Thyroid gland (tissue), 4 donors: ENCODE measurements at places on chromosomes 16 and 17.

GRCh38 chr16:66271074-66272060 lies 95.1 kb upstream of the CDH5 start:
- no peaks in the 10 kb centered on the region for H3K27me3 ChIP-seq
- no peak overlapping the region for H3K4me3 ChIP-seq
- H3K4me1 ChIP-seq = peaks cover 3% of the 10 kb centered on the region
- no peaks in the 10 kb centered on the region for H3K36me3 ChIP-seq
- H3K27ac ChIP-seq = no peak overlapping the region

DNA sequence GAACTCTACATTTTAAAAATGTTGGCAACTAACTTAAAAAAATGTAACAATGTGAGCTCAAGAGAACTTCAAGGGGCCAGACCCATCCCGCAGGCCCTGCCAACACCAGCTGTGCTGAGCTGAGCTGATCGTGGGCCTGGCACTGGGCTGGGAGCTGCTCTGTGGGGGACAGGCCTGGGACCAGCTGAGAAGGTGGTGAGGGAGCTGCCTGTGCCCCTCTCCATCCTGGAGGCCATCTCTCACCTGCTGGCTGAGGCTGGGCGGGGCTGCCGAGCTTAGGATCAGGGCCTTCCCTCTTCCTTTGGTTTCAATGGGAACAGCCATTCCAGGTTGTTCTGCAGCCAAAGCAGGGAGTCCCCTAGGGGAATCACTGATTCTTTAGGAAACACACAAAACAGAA lies 58.2 kb downstream of the IL21R start:
- H3K36me3 ChIP-seq = peaks cover 49% of the 10 kb centered on the region
- peak overlapping the region; percentile 24 for H3K27ac ChIP-seq
- H3K4me3 ChIP-seq = no peak overlapping the region
- H3K27me3 ChIP-seq = no peaks in the 10 kb centered on the region
- H3K4me1 ChIP-seq = no peaks in the 10 kb centered on the region
- no peak for DNase-seq

GRCh38 chr17:2695961-2696760 lies 15.4 kb downstream of the CLUH start:
- H3K36me3 ChIP-seq = peaks cover 66% of the 10 kb centered on the region
- no peak overlapping the region for H3K4me3 ChIP-seq
- H3K4me1 ChIP-seq = no peaks in the 10 kb centered on the region
- H3K27me3 ChIP-seq = no peaks in the 10 kb centered on the region
- H3K27ac ChIP-seq = no peak overlapping the region

DNA sequence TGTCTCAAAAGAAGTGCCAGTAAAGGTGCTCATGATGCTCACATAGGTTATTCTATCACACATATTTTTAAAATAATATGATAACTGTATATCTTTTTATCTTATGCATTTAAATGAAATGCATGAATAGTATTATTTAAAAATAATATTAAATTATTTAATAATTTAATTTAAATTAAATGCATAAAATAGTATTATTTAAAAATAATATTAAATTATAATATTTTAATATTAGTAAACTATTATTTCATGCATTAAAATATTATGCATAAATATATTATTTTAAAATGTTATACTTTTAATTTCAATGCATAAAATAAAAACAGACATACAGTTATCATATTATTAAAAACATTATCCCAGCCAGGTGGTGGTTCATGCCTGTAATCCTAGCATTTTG lies 33.4 kb downstream of the TMC7 start:
- H3K27me3 ChIP-seq = no peaks in the 10 kb centered on the region
- H3K36me3 ChIP-seq = no peaks in the 10 kb centered on the region
- no peak overlapping the region for H3K27ac ChIP-seq

DNA sequence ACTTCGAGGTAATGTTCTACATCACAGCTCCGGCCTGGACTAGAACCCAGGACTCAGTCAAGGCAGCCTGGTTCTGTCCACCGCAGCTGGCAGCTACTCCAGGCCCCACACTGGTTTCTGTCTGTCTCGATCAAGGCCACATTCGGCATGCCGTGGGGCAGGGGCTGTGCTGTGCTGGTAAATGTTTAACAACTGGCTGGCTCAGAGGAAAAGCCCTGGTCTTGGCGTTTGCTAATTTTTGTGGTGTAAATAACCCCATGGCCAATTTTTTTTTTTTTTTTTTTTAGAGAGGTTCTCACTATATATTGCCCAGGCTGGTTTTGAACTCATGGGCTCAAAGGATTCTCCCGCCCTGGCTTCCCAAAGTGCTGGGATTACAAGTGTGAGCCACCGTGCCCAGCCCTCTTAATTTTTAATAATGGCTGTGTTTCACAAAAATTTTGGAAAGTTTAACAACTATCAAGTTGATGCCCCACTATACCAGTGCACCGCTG lies 328 bp upstream of the DRC7 start:
- no peak for DNase-seq
- no peak overlapping the region for H3K4me3 ChIP-seq
- H3K4me1 ChIP-seq = no peaks in the 10 kb centered on the region

GRCh38 chr17:17061516-17061915 lies 19.3 kb downstream of the MPRIP start:
- peaks cover 25% of the 10 kb centered on the region for H3K4me1 ChIP-seq
- no peak for DNase-seq
- no peak overlapping the region for H3K4me3 ChIP-seq
- H3K27me3 ChIP-seq = no peaks in the 10 kb centered on the region

DNA sequence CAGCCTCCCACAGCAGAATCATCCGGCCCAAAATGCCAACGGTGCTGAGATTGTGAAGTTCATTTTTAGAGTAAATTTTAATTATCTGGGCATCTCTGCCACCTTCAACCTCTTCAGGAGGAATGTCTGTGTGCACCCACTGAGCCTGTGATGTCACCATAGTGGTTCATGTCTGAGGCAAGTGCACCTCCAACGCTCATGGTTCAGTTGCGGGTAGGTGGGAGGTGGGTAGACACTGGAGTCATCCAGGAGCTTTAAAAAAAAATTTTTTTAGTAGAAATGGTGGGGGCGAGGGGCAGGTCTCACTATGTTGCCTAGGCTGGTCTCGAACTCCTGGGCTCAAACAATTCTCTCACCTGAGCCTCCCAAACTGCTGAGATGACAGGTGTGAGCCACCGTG lies 1.9 kb downstream of the FLYWCH1 start:
- no peak for DNase-seq
- no peak overlapping the region for H3K27ac ChIP-seq
- no peak overlapping the region for H3K4me3 ChIP-seq
- peaks cover 21% of the 10 kb centered on the region for H3K4me1 ChIP-seq

GRCh38 chr17:29051731-29052130 lies 8.8 kb downstream of the PIPOX start:
- H3K36me3 ChIP-seq = no peaks in the 10 kb centered on the region
- no peak overlapping the region for H3K4me3 ChIP-seq
- no peaks in the 10 kb centered on the region for H3K4me1 ChIP-seq
- H3K27me3 ChIP-seq = no peaks in the 10 kb centered on the region
- DNase-seq = no peak

GRCh38 chr16:86317813-86318650 lies 192.3 kb upstream of the FOXF1 start:
- H3K4me3 ChIP-seq = no peak overlapping the region
- DNase-seq = no peak
- H3K36me3 ChIP-seq = no peaks in the 10 kb centered on the region

DNA sequence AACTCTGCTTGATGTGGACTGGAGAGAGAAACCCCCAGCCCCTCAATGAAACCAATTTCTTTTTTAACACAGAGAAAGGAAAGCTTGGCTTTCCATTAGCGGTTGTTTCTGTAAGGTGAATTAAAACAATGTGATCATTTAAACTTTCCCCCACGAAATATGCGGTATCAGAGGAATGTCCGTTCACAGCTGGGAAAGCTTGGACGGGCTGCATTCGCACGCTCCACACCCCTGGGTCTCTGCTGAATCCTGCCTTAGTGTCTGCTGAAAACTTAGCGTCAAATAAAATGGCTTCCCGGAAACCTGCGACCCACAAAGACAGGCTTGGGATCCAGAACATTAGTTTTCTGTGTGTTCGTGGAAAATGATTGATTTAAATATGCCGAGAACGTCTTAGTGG lies 71.7 kb downstream of the C16orf95 start:
- H3K36me3 ChIP-seq = no peaks in the 10 kb centered on the region
- DNase-seq = no peak
- H3K4me1 ChIP-seq = no peaks in the 10 kb centered on the region

DNA sequence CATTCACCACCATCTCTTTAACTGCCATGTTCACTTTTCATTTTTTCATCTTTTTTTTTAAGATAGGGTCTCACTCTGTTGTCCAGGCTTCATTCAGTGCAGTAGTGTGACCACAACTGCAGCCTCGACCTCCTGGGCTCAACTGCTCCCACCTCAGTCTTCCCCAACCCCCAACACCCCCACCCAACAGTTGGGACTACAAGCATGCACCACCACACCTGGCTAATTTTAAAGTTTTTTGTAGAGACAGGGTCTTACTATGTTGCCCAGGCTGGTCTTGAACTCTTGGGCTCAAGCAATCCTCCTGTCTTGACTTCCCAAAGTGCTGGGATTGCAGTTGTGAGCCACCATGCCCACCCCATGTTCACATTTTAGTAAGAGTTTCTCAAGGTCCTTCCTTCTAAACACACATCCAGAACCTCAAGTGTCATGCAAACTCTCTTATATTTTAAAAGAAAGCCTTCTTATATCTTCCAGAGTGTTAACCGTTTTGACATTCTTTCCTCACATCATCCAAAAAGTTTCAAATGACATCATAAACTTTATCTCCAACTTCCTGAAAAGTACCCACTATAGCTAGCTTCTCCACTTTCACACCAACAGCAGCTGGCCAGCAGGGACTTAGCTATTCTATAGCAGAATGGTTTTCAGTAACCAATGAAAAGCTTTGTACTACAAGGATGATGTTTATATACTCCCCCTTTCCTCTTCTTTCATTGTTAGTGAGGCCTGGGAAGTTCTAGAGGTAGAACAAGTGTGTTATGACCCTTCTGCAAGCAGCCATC lies 49.3 kb downstream of the TRAF4 start:
- H3K27me3 ChIP-seq = no peaks in the 10 kb centered on the region
- no peak overlapping the region for H3K27ac ChIP-seq
- no peak for DNase-seq
- no peaks in the 10 kb centered on the region for H3K36me3 ChIP-seq
- H3K4me1 ChIP-seq = no peaks in the 10 kb centered on the region

- H3K36me3 ChIP-seq = no peaks in the 10 kb centered on the region
- H3K4me3 ChIP-seq = no peak overlapping the region
- peaks cover 10% of the 10 kb centered on the region for H3K4me1 ChIP-seq
- peak overlapping the region; percentile 91 for H3K27ac ChIP-seq
- no peak for DNase-seq
These were observed 1.4 kb downstream of the STXBP4 start for GRCh38 chr17:54969658-54970572.

DNA sequence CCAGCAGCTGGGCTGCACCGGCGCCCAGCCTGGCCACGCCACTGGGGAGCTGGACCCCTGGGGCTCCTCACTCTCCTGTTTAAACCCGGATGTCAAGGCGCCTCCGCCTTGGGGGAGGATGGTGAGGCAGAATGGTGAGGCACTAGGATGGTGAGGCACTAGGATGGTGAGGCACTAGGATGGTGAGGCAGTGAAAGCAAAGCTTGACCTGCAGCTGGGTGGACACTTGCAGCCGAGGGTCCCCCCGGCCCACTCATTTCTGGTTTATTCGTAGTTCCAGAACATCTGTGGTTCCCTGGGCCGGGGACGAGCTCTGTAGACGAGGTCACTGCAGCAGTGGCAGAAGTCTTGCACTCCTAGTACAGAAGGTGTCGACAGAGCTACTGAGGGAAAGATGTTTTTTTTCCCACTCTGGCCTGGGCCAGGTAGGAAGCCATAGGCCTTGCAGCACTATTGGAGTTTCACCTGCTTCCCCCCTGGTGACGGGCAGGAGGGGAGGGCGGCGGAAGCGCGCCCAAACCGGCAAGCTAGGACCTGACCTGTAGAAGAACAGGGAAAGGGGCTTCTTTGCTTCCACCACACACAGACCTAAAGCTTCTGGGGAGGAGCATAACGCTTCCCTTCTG lies 1.1 kb upstream of the HNF1B start:
- DNase-seq = no peak
- H3K4me1 ChIP-seq = peaks cover 33% of the 10 kb centered on the region
- peaks cover 33% of the 10 kb centered on the region for H3K27me3 ChIP-seq
- no peak overlapping the region for H3K4me3 ChIP-seq
- no peaks in the 10 kb centered on the region for H3K36me3 ChIP-seq

GRCh38 chr17:34252444-34253138 lies 2.5 kb upstream of the CCL2 start:
- H3K36me3 ChIP-seq = no peaks in the 10 kb centered on the region
- peak; percentile 99 for DNase-seq
- H3K27ac ChIP-seq = peak overlapping the region; percentile 77

DNA sequence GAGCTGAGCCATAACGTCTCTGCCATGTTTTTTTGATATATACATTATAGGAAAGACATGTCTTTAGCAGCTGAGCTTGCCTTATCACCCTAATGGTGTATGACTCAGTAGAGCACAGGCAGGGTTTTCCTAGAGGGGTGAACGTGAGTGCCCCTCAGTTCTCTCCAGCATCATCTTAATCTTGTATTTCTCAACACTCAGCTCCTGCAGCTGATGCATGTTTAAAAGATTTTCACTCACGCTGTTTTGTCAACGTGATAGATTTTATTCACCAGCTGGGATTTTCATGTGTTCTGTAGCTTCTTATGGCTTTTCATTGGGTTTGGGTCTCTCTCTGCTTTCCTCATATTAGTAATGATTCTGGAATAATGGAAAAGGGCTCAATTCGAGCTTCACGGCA lies 186.0 kb upstream of the PMFBP1 start:
- H3K27ac ChIP-seq = no peak overlapping the region
- H3K27me3 ChIP-seq = no peaks in the 10 kb centered on the region
- no peak for DNase-seq
- H3K36me3 ChIP-seq = no peaks in the 10 kb centered on the region
- H3K4me3 ChIP-seq = no peak overlapping the region
- H3K4me1 ChIP-seq = no peaks in the 10 kb centered on the region

- DNase-seq = no peak
- no peaks in the 10 kb centered on the region for H3K27me3 ChIP-seq
- peaks cover 18% of the 10 kb centered on the region for H3K4me1 ChIP-seq
- no peak overlapping the region for H3K27ac ChIP-seq
- no peaks in the 10 kb centered on the region for H3K36me3 ChIP-seq
These were observed 3.3 kb upstream of the MRM1 start for GRCh38 chr17:36597866-36598777.

DNA sequence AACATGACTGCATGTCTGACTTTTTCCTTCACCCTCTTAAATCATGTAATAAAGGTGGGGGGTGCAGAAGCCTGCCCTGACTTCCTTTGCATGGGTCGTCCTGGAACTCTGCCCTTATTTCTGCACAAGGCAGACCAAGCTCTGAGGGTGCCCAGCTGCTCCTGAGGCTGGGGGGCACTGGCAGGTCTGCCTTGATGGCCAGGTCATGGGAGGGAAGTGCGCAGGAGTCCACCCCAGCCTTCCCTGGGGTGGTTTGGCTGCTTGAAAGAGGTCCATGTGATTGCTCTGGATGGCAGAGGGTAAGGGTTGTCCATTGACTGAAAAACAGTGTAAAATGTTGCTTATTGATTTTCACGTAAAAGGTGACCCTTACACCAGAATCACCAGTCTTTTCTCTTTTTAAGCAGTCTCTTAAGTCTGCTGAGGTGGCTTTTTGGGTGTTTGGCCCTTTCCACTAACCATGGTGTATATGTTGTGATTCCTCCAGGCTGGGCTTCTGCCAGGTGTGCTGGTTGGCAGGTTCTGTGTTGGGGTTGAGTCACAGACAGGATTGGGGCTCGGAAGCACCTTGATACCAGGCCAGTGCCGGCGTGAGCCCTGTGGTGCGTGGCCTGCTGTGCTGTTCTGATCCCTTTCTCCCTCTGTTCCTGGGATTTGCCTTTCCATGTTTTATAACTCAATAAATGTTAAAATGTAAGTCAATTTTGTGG lies 19.4 kb downstream of the DHX38 start:
- H3K4me1 ChIP-seq = peaks cover 3% of the 10 kb centered on the region
- no peak overlapping the region for H3K4me3 ChIP-seq
- H3K27ac ChIP-seq = no peak overlapping the region
- H3K27me3 ChIP-seq = no peaks in the 10 kb centered on the region
- peaks cover 49% of the 10 kb centered on the region for H3K36me3 ChIP-seq
